CD8-positive, alpha-beta T cell (primary cell): ENCODE measurements at places on chromosomes 3 and 15. TPM values are rescaled to one million over a fixed set of nuclear protein-coding genes. Genes with fewer than 3 reads are reported as not detected.

The ADAMTS7 gene
- not detected for total RNA-seq

The CCDC33 gene
- total RNA-seq, result not detected

The TMC3 gene
- total RNA-seq, result not detected

The GOLGA6C gene
- total RNA-seq, result not detected

The SI gene
- total RNA-seq, result not detected

The KCNH8 gene
- total RNA-seq, result 0.16 TPM

The PAK6 gene
- total RNA-seq, result 0.64 TPM

The MYRIP gene
- total RNA-seq, result not detected

The LDHAL6B gene
- not detected for total RNA-seq

The TUSC7 gene
- total RNA-seq, result not detected

The MYH15 gene
- not detected for total RNA-seq

The LINS1 gene
- total RNA-seq, result 42.8 TPM

The GOLGA6B gene
- not detected for total RNA-seq

The ADAMTS17 gene
- total RNA-seq, result 15.3 TPM

The MYL3 gene
- not detected for total RNA-seq

The LRRC34 gene
- total RNA-seq, result 0.54 TPM

The CAV3 gene
- total RNA-seq, result not detected

The CTSH gene
- total RNA-seq, result 3.7 TPM
